SW 1271 (cell line): ENCODE measurements at places on chromosomes 5 and 9.

GRCh38 chr5:152514827-152515397 lies 109.8 kb upstream of the NMUR2 start:
- DNase-seq: peak; percentile 48

DNA sequence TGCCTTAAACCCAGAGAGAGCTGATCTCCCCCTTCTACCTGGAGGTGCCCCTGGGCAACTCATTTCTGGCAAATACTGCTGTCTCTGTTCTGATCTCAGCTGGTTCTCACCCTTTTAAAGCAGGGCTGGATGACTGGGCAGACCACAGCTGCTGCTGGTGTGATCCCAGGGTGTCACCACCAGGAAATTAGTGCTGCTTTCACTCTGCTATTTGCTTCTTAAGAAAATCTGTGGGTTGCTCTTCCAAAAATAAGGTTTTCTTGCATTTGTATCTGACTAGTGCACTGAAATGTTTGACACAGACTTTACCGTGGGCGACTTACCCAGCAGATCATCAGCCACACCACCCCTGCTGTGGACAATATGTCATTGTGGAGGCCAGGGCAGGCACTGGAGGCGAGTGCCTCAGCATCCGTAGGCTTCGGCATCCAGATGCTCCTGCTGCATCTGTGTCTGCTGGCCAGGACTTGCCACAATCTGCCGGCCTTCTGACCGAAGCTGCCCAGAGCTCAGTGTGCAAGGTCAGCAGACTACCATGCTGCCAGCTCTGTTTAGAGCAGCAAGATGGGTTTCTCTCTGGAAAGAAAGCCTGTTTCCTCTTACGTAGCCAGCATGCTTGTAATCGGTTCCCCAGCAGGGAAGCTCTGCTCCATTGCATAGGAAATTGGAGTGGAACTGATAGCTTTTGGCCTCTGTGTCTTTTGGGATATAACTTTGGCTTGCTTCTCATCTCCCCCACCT lies 13.6 kb downstream of the ARHGAP26 start:
- DNase-seq: no peak

- peak; percentile 83 for DNase-seq
Measured at GRCh38 chr5:138449501-138450239, 10.8 kb downstream of the REEP2 start.

GRCh38 chr9:72013292-72013760 lies 47.1 kb downstream of the C9orf57 start:
- DNase-seq: no peak

- no peak for DNase-seq
Measured at GRCh38 chr5:169712428-169712827, 75.4 kb downstream of the DOCK2 start.

DNA sequence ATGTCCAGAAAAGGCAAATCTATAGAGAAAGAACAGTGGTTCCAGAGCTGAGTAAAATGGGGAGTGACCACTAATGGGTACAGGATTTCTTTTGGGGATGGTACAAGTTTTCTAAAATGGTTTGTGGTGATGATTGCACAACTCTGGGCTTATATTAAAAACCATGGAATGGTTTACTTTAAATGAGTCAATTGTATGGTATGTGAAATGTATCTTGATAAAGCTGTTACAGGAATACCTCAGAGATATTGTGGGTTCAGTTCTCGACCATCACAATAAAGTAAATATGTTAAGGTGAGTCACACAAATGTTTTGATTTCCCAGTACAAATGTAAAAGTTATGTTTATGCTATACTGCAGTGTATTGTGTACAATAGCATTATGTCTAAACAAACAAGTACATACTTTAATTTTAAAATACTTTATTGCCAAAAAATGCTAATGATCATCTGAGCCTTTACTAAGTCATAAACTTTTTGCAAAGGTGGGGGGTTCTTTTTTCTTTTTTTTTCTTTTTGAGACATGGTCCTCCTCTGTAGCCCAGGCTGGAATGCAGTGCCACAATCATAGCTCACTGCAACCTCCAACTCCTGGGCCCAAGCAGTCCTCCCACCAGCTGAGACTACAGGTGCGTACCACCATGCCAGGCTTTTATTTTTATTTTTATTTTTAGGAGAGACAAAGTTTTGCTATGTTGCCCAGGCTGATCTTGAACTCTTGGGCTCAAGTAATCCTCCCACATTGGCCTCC lies 65.9 kb downstream of the SHOC1 start:
- peak; percentile 99 for DNase-seq

DNA sequence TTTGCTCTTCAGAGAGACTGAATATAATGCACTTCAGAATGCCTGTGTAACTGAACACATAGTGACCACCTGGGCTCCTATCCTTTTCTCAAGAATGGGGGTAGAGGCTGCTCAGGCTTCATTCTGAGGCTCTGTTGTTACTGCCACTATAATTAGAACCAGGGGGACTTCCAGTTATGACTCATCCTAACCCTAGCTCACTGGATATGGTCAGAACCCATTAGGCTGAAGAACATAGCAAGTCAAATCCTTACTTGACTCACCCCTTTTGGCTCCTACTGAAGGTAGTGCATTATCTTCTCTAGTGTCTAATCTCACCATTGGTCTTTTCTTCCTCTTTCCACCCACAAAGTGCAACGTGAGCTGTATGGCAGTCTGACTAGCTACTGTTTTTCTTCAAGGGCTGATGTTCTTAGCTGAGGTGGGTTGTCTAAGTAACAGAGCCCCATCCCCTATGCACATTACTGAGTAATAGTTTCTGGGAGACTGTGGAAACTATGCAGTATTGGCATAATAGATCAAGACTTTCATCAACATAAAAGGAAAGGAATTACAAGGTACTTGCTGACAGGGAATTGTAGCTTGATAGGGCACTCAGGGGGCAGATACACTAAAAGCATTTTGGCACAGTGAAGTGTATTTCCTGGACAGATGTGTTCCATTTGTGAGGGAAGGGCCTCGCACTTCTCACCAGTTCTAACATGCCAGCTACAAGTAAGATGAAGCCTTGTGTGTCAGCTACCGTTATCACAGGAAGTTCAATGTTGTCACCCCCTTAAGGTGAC lies 431.0 kb upstream of the MEF2C start:
- peak; percentile 32 for DNase-seq

DNA sequence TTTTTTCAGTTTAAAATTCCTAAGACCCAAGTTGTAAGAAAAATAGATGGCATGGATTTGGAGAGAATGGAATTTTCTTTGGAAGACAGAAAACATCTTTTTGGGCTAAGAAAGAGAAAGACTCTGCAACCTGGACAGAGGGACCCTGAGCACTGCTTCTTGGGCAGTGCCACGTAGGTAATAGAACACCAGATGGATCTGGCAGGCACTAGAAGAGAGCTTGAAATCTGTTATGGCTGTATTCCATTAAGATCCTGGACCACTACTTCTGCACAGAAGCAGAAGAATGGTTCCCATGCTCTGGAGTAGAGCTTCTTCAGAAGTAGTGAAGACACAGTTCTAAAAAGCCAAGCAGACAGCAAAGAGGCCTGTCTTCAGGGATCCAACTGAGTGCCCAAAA lies 306.4 kb upstream of the CD180 start:
- DNase-seq: no peak

GRCh38 chr5:143652108-143652700 lies 159.8 kb upstream of the HMHB1 start:
- no peak for DNase-seq

DNA sequence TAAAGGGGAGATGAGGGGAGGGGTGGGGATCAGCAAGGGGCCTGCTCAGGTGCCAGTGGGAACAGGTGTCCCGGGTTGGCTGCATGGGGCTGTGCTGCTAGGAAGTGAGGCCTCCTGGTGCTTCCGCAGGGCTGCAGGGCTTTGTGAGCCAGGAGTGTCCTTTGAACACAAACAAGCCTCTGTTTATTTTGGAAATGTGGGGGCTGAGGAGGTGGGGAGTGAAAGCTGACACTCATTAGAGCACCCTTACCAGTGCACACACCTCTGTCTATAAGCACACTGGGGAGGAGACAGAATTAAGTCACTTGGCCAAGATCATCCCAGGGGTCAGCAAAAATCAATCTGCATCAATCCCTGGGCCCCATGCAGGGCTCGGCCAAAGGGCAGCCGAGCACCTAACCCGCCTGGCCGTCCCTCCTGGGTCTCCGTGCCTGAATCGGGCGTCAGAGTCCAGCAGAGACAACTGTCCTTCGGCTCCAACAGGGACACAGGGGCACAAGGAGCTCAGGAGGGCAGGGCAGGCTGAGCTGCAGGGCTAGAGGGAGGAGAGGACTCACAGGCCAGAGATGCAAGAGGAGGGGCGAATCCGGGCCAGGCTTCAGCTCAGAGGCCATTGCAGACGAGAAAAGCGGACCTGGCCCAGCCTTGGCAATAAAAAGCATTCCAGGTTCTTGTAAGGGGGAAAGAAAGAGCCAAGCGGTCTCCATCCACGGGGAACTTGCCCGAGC lies 99.8 kb downstream of the VAV2 start:
- no peak for DNase-seq

GRCh38 chr5:152711801-152712388 lies 306.8 kb upstream of the NMUR2 start:
- DNase-seq: no peak

DNA sequence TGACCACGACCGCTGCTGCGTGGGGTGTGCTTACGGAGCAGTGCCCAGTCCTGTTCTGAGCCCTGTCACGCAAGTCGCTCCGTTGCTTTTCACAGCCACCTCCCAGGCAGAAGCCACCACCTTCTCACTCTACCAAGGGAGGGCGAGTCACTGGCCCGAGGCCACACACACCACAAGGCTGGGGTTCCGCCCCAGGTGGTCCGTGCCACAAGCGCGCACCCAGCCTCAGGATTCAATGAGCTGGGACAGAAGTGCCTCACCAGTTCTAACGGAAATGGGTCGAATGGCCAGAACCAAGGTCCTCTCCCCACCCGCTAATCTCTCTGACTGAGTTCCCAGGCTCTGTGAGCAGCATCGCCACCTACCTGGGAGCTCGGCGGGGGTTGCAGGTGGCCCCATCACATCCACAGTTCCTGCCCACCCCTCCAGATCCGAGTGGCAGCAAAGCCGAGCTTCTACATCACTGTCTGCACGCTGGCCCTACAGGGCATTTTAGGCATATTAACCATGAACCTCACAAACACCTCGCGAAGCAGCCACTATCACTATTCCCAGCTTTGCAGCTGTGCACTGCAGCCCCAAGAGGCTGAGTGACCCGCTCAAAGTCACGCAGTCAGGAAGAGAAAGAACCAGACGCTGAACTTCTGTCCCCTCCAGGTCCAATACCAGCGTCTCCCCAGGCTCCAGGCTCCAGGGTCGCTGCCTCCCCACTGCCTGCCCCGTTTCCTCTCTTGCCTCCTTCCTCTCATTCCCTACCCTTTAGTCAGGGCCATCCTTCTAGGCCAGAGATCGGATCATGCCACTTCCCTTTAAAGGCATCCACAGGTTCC lies 92.1 kb upstream of the PHYKPL start:
- DNase-seq: no peak

DNA sequence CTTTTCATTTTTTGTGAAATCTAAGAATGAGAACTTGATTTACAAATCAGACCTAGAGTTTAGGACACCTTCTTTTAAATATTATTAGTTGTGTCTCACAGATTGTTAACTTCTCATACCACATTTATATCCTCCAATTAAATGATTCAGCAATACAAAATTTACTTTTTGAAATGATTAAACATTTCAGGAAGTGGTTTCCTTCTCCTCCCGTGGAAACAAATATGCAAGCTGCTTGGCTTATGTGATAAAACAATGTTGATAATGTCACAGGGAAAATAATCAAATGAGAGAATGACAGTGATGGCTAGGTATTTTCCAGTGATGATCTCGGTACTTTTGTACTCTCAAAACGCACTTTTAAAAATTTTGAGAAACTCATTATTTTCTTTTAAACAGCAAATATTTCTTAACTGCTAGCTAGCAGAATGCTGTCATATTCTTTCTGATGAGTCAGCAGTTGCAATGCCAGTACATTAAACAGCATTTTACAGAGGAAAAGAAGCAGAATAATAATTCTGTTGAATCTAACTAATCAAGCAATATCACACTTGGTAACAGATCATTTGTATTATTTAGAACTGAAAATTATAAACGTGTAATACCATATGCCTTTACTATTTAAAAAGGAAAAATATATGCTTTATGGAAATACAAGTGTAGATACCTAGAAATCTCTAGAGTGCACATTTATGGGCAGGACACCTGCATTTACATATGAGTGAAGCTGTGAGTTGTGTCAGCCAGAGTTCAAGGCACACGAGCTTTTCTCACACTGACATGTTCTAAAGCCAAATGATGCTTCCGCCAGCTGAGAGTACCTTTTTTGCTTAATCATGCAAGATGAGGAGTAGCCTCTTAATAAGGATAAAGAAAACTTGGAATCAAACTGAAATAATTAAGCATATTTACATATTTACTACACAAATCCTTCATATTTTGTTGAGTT lies 53.6 kb upstream of the CDH18 start:
- no peak for DNase-seq

DNA sequence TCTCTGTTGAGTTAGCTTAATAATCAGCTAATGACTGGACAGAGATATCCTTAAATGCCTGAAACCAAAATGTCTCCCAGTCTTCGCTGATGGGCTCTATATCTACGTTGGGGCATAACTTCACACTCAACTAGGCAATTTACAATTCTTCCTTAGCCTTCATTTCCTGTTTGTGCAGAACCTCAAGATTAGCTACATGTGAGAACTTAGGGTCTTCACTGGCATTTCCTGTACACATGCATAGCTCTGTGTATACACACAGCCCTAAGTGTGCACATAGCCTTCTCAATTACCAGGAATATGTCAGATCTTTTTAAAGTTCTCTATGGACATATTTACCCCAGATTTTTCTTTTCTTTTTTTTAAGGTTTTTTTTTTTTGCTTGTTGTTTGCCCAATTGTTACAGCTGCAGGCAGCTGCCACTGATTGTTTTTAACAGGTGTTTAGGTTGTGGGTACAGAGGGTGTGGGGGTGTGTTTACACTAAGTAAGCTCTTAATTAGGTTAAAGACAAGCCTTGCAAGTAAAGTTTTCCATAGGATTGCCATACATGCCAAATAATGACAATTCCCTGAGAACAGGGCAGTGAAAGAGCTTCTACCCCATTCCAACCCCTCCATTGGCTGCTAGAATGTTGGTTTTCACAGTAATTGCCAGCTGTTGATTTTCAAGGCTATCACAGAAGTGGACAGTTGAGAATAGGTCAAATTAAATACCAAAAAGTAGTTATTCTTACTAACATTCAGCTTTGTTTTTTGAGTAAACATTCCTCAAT lies 441.0 kb downstream of the TLE4 start:
- DNase-seq: no peak

GRCh38 chr5:175859916-175860315 lies 11.5 kb upstream of the CPLX2 start:
- DNase-seq: no peak

DNA sequence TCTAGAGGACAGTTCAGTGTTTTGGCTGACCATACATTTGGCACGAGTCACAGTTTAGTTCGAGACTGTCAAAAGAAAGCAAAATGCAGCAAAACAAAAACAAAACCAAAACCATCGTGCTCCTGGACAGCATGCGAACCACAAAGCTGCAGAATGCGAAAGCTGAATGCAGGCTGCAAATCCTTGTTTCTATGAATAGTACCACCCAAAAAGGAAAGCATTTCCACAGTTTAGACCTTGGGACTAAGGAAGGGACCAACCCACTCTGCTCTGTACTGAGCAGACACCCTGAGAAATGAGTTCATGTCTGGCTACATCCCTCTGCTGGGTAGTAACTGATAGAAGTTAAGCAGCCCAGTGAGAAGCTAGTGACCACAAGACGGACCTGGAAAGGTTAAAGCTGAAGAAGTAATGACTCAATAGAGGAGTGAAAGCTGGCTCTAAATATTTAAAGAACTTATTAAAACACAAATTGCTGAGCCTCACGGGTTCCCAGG lies 3.9 kb downstream of the GCNT4 start:
- no peak for DNase-seq
